ENCODE measurements at places on chromosomes 4 and X.

DNA sequence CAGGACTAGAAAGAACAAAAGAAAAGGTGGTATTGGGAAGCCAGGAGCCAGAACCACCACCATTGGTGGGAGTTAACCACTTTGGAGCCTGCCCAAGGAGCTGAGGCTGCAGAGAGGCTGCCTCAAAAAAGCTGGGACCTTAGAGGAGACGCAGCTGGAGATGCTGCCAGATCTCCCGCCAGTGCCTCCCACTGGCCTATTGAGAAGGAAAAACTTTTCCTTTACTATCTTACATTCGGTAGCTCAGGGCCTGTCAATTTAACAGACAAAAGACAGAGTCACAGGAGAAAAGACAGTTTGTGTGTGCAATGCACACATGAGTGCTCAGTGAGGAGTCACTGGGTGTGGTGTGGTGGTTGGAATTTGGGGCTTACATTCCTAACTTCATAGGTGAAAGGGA, 52.4 kb upstream of the HPSE start:
- DNase-seq = no peak

DNA sequence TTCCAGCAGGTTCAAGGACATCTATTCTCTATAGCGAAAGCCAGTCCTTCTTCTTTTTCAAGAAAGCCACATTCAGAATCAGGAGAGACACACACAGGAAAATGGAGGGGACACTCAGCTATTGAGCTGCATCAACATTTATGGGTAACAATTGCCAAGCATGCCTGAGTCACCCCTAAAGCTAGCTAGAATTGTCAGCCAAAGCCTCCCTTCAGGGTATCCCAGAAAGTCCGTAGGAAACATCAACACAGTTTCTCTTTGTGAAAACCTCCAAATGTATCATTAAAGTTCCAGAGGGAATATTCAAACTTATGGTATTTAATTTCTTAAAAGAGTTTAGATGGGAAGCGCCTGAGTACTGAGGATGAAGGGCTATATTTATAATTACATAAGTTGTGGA, 331.1 kb upstream of the SLC7A11 start:
- no peak for DNase-seq

DNA sequence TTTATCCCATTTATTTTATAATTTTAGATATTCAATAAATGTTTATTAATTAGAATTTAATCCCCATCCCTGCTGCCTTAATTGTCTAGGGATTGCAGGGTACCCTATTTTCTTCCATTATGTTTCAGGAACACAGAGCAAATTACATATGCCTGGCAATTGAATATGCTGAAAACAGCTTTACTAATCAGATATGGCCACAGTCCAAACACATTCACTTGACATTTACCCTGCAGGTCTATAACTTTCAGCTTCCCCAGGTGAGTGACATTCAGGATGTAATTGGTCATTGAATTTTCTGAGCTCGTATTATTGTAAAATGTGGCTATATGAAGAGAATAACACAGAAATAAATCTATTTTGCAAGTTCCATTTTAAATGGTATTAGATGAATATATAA, 218.7 kb upstream of the NDST4 start:
- DNase-seq = no peak

- DNase-seq = no peak
These were observed 29.5 kb upstream of the TXLNG start for GRCh38 chrX:16756724-16757123.

DNA sequence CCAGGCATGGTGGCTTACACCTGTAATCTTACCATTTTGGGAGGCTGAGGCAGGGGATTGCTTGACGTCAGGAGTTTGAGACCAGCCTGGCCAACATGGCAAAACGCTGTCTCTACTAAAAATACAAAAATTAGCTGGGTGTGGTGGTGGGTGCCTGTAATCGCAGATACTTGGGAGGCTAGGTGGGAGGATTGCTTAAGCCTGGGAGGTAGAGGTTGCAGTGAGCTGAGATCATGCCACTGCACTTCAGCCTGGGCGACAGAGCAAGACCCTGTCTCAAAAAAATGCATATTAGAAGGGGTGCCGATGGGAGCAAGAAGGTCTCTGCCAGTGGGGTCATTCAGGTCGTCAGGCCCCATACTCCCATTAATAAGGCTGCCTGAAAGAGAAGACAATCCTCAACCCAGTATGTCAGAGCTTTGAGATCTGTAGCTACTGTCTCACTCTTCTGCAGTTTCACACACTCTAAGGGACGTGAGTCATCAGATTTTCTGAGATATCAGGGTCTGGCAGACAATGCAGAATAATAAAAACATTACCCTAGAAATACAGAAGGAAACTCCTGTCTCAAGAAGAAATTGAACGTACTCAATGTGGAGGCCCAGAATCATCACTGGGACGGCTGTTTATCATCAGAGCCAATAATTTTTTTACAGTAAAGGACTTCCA, 176.7 kb upstream of the FAT1 start:
- no peak for DNase-seq
